ENCODE measurements at places on chromosomes 1 and 21.

DNA sequence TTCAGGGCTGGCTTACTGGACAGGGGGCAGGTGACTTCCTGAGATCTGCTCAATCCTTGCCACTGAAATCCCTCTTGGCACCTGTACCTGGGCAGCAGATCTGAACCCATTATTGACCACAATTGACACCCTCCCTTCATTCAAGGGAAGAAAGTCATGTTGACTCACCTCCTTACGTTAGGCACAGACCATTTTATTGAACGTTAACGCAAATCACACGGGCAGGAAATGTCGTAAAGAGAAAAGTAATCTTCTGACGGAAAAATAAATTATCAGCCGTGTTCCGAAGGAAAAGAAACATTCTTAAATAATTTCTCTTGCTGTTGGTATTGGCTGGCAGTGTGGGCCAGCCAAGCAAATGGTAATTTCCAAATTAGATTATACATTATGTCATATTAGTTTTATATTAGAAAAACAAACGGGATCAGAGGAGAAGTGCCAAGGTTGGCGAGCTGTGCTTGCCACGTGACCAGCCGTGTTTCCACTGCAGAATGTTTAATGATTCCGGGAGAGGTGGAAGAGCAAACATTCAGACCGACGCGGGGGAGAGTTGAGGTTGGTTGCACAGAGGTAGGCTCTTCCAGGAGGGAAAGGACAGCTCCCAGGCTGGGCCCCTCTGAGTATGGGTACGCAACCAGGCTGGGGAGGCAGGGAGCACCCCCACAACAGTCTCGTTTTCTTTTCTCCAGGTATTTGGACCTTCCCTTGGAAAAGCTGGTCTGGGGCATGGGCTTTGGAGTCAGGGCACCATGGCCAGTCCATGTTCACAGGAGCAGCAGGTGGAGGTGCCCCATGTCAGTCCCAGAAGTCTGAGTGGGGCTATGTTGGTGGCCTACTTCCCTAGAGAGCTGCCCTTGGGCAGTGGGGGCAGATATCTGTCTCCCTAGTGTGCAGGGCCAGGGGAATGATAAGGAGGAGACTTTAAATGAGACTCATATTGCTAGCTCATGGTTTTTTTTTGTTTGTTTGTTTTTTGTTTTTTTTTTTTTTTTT, 121.1 kb downstream of the FOXD2 start:
- DNase-seq, result no peak

- DNase-seq, result no peak
Measured at GRCh38 chr21:45385549-45386050, 19.4 kb upstream of the COL18A1 start.

- no peak for DNase-seq
Measured at GRCh38 chr1:32666901-32667566, 16.0 kb downstream of the RBBP4 start.

DNA sequence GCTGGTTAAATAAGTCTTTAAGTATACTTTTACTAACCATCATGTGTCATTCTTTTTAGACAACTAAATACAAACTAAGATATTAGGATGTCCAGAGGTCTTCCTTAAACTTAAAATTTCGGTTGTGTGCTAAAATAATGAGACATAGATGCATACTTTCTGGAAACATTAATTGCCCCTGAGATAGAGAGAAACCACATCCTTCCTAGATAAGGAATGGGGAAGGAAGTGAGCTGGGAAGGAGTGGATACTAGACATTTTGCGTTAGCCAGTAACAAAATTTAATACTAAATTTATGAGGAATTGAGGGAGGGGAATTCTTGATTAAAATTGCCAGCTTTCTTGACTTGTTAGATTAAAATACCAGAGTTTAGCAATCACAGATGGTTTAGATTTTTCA, 37.1 kb upstream of the PTGS2 start:
- DNase-seq, result no peak

- DNase-seq, result no peak
Measured at GRCh38 chr1:159051436-159051835, 25.1 kb downstream of the AIM2 start.

- DNase-seq, result no peak
Measured at GRCh38 chr1:73761559-73761958, 436.4 kb downstream of the LRRIQ3 start.

DNA sequence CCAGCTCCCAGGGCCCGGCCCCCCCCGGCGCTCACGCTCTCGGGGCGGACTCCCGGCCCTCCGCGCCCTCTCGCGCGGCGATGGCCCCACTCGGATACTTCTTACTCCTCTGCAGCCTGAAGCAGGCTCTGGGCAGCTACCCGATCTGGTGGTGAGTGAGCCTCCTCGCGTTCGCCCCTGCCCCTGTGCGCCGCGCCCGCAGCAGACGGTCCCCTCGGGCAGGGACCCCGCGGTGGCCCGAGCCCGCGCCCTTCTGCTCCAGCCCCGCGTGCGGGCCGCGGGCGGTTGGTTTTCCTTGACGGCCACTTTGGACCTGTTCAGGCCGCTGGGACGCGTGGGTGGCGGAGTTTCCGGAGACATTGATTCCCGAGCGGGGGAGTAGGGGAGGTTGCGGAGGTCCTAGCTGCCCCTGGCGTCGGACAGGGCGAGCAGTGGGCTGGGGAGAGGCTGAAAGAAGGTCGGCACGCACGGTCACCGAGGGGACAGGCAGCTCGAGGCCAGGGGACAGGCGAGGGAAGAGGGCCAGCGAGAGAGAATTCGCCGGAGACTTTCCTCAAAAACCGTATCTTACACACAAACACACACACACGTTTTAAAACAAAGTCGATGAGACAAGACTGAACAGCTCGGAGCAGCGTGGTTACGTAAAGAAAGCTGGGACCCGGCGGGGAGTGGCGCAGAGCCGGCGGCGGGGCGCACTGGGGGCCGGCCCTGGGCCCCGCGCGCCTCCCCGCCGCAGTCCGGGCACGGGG, 427 bp downstream of the WNT3A start:
- no peak for DNase-seq

DNA sequence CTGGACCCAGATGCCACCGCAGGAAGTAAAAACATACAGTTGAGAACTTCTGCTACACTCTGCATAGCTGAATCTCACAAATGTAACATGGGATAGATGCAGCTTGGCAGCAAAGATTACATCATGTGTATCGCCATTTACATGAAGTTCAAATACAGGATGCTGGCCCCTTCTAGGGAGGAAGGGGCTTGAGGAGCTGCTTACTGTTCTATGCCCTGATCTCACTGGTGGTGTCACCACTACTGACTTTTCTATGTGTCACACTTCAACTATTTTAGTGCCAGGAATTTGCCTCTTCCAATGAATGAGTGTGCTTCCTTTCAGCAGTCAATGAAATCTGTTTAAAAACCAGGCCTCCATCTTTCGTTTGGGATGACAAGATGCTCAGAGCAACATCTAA, 31.1 kb downstream of the MRAP start:
- DNase-seq, result no peak

DNA sequence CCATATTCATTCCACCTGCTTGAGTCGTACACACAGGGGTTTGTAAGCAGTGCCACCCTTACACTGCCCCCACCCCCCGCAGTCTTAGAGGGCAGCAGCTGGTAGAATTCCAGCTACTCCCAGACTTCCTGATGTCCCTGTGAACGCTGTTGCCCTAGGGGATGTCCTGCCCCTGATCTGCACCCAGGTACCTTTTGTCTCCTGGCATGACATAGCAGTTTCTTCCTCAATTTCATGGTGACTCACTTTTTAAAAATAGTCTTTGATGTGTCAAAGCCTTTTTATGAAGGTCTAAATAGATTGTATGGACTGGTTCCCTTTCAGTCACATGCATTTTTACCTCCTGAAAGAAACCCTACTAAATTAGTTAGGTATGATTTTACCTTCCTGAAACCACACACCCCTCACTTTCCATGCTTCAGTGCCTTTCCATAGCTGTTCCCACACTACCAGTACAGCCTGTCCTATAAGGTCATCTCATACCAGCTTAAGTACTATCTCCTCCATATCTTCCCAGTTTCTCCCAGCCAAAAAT, 76.4 kb downstream of the ST3GAL3 start:
- DNase-seq, result no peak

- no peak for DNase-seq
Measured at GRCh38 chr21:46368533-46369285, 44.8 kb downstream of the PCNT start.

- no peak for DNase-seq
Measured at GRCh38 chr1:3208819-3209200, 139.8 kb downstream of the PRDM16 start.

DNA sequence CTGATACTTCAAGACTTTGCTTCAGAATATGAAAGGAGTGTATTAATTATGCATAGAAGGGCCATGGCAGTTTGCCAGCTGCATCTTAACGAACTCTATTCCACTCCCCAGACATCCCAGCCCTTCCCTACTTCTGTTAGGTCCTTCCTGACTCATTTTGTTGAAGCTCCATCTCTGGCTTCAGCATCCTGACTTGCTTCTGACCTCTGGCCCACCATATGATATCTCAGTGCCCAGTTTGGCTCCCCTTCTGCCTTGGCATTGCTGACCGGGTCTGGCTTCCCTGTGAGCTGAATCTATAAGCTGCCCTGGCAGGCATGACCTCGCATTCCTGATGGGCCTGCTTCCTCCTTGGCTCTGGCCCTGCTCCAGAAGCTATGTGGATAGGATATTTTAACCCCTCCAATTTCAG, 27.6 kb upstream of the ARHGAP29 start:
- DNase-seq, result no peak

DNA sequence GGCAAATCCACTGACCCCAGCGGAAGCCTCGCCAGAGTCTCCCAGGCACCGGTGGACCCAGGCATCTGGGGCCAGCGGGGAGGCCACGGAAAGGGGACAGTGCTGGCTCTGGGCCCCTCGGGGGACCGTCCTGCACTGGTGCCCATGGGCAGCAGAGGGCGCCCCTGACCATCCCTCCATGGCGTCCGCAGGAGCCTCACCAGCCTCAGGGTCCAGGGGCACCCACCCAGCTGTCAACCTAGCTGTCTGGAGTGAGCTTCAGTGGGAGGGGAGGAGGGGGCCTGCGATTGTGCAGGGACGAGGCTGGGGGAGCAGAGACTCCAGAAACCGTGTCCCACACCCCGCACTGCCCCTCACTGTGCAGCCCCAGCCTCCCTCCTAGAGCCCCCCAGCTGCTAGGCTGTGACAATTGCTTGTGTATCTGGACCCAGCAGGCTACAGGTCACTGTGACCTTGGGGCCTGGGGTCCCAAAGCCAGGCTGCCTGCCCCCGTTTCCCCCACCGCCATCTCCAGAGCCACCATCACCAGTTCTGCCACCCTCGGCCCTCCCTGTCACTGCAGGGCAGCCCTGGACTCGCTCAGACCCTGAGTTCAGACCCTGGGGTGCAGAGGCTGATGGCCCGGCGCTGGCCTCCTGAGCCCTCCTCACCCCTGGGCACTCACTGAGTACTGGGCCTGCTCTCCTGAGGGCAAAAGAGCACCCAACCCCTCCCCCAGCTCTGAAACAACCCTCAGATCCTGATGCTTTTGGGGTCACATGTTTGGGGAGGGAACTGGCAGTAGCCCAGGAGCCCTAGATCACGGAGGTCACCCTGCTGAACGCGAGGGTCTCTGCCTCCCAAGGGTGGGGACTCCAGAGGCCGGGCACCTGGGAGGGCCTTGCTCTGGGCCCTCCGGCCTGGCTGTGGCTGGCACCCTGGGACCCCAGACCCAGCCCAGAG, 10.6 kb upstream of the COL6A1 start:
- DNase-seq, result peak; percentile 47

GRCh38 chr1:41528726-41529605, 44.5 kb upstream of the EDN2 start:
- DNase-seq, result no peak

GRCh38 chr1:178039891-178040290, 54.0 kb upstream of the RASAL2 start:
- DNase-seq, result no peak

GRCh38 chr1:13622446-13622845, 38.8 kb downstream of the PDPN start:
- DNase-seq, result peak; percentile 41

- DNase-seq, result no peak
Measured at GRCh38 chr1:228420968-228421826, 4.5 kb upstream of the TRIM17 start.

- peak; percentile 7 for DNase-seq
Measured at GRCh38 chr1:33599516-33600115, 127.2 kb downstream of the ZSCAN20 start.

DNA sequence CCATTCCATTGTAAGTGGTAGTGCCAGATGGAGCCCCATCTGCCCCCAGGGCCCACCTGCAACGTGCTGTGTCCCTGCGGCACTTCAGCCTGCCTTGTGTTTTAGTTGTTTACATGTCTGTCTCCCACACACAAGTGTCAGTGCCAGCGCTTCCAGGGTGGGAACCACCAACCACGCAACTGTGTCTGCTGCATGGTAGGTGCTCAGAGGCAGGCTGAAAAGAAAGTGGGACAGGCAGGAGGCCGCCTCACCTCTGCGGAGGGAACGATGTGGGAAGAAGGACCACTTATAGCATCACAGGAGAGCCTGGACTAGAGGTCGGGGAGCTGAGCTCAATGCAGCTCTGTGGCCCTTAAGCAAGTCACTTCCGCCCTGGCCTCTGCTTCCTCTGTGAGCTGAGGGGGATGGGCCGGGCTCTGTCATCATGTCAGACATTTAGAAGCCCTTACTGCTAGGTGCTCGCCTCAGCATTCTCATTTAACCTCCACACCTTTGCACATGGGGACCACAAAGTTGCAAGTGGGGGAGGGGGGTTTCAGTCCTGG, 17.9 kb downstream of the SLC9A1 start:
- DNase-seq, result peak; percentile 69

DNA sequence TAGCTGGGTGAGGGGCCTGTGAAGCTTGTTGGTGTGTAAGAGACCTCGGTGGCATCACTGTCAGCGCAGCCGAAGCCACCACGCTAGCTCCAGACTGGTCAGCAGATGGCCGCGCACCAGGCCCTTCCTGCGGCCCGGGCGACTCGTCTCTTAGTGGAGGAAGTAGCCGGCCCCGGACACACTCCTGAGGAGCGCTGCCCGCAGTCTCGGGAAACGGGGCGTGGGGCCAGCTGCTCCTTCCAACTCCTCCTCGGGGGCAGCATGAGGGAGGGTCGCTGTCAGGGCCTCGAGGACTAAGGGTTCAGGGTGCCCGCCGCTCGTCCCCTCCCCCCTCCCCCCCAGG, 20.4 kb downstream of the H3-3A start:
- DNase-seq, result peak; percentile 47

GRCh38 chr1:228736844-228737445, 1.7 kb downstream of the RHOU start:
- DNase-seq, result no peak

GRCh38 chr1:200231787-200232231, 178.0 kb downstream of the ZNF281 start:
- DNase-seq, result no peak

DNA sequence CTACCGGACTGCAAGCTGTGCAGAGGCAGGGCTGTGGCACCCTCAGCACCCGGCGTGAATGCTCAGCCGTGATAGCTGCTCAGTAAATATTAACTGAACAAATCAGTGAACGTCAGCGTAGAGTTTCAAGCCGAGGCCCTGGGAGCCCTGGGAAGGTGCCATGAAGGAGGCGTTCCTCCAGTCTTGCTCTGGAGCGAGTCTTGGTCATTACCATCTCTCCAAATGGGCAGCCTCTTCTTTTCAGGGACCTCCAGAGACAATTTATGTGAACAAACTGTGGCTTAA, 449.2 kb downstream of the CAMTA1 start:
- DNase-seq, result no peak

DNA sequence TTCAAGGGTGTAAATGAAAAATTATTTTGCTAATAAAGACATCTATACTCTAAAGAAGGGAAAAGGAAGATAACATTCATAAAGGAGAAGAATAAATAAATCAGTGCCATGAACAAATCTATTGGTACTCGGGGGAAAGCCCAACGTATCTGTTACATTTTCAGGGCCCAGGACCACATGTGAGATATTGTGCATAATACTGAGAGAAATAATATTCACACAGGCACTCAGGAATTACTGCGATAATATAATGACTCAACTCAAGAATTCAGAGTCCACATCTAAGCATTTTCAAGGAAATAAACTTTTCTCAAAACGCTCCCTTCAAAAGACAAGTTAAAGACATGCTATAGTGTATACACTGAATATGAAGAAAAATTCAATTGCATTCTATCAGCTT, 108.8 kb downstream of the SMYD2 start:
- no peak for DNase-seq
